CD4-positive, alpha-beta T cell treated with Interleukin-17A for 1 hour (primary cell): ENCODE measurements at places on chromosomes 6 and 20.

- DNase-seq = no peak
Observed at GRCh38 chr20:62555642-62556420, 80.0 kb upstream of the GATA5 start.

- no peak for DNase-seq
Observed at GRCh38 chr6:137856138-137856898, 10.7 kb upstream of the TNFAIP3 start.

DNA sequence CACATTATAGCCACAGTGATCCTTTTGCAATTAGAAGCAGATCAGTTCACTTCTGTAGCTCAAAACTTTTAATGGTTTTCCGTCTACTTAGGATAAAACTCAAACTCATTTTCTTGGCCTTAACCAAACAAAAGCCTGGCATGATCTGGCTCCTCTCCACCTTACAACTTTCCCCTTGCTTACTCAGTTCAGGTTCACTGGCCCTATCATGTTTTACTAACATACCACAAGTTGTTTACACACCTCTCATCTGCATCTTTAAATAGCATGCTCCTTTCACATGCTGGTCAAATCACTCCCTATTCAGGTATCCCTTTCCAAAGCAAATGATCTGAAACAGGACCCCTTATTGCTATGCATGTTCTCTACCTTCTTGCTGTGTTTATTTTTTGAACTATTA lies 191.4 kb upstream of the FAM83B start:
- DNase-seq = no peak

GRCh38 chr20:46661659-46662058 lies 10.4 kb upstream of the SLC13A3 start:
- no peak for DNase-seq

DNA sequence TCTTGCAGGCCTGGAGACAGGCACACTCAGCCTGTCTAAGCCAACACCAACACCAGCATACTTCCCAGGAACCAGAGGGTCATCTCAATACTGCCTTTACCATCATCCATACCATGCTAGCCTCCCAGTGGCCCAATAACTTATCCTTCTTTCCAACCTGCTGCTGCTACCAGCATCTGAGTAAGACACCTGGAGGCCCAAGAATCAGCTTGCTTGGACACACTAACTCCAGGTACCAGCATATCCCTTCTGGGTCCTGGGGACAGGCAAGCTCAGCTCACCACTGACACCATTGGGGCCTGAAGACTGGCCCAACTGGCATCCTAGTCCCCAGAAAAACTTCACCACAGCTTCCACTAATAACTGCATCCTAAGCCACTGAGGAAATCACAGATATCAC lies 205.3 kb downstream of the CD109 start:
- DNase-seq = no peak

- DNase-seq = no peak
Observed at GRCh38 chr6:996271-996852, 303.4 kb upstream of the EXOC2 start.

- no peak for DNase-seq
Observed at GRCh38 chr20:33688938-33689424, 2.8 kb upstream of the E2F1 start.

DNA sequence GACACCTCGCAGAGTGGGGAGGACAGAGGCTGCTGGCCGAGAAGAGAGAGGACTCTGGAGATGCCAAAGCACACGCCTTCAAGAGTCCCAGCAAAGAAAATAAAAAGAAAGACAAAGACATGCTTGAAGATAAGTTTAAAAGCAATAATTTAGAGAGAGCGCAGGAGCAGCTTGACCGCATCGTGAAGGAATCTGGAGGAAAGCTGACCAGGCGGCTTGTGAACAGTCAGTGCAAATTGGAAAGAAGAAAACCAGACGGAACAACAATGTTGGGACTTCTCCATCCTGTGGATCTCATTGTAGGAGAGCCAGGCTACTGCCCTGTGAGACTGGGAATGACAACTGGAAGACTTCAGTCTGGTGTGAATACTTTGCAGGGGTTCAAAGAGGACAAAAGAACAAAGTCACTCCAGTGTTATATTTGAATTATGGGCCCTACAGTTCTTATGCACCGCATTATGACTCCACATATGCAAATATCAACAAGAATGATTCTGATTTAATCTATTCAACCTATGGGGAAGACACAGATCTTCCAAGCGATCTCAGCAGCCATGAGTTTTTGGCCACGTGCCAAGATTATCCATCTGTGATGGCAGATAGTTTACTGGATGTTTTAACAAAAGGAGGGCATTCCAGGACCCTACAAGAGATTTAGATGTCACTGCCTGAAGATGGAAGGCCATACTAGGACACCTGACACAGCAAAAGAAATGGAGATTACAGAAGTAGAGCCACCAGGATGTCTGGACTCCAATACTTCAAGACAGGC lies 52.2 kb downstream of the REV3L start:
- no peak for DNase-seq

DNA sequence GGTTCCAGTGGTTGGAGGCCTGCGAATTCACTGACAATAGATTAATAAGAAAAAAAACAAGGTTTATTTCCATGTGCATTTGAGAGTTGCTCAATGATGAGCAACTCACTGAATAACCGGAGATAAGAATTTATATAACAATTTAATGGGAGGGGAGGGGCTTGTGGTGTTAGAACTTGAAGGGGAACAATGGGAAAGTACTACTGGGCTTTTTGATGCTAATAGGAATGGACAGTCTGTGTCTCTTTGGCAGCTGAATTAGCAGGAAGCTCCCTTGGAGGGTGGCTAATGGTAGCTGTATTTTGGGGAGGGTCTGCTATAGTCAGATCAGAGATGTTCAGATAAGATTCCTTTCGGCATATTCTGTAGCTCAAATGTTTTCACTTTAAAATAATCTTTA lies 62.4 kb upstream of the GMDS start:
- no peak for DNase-seq

DNA sequence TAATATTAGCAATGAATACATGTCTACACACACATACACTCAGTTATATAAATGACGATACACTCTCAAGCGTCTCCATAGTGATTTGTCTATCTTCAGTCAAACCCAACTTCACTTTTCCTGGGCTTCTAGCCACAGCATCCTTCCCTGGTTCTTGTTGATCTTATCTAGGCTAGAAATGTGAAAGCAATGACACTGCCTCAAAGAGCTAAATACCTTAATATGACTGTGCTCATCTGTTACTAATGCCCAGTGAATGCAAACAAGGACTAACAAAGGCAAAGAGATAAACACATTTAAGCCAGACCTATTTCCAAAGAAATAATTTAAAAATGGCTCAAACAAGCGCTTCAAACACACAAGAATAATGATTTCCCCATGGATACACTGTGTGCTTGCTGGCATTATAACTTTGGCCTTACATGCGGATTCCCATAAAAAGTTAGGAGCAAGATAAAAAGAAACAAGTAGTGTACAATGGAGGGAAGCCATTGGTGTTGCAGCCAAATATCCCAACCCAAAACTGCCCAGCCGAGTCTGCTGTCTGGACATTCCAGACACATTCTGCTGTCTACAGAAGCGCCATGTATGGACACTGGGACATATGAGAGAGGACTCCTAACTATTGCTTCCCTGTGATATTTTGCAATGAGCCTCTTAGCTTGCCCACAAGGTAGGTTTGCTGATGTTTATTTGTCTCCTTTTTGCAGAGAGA lies 19.5 kb upstream of the DAAM2 start:
- DNase-seq = no peak

DNA sequence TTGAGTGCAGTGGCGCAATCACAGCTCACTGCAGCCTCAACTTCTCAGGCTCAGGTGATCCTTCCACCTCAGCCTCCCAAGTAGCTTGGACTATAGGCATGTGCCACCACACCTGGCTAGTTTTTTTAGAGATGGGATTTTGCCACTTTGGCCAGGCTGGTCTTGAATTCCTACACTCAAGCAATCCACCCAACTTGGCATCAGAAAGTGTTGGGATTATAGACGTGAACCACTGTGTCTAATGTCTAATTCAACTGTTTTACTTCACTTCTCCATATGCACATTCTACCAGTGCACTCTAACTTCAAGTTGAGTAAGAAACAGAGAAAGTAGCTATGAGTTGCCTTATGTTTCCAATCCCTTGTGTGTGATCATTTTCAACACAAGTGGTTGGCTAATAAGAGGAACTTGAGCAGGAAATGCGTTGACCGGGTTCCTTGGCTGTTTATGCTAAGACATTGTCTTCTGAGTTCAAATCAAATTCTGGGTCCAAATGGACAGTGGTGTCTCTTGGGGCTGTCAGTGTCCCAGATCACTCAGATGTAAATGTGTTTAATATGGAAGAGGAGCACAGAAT lies 23.9 kb downstream of the ZNF337 start:
- no peak for DNase-seq

- no peak for DNase-seq
Observed at GRCh38 chr6:170233286-170234205, 57.3 kb downstream of the DLL1 start.

- DNase-seq = no peak
Observed at GRCh38 chr6:100886076-100886475, 4.9 kb upstream of the ASCC3 start.

DNA sequence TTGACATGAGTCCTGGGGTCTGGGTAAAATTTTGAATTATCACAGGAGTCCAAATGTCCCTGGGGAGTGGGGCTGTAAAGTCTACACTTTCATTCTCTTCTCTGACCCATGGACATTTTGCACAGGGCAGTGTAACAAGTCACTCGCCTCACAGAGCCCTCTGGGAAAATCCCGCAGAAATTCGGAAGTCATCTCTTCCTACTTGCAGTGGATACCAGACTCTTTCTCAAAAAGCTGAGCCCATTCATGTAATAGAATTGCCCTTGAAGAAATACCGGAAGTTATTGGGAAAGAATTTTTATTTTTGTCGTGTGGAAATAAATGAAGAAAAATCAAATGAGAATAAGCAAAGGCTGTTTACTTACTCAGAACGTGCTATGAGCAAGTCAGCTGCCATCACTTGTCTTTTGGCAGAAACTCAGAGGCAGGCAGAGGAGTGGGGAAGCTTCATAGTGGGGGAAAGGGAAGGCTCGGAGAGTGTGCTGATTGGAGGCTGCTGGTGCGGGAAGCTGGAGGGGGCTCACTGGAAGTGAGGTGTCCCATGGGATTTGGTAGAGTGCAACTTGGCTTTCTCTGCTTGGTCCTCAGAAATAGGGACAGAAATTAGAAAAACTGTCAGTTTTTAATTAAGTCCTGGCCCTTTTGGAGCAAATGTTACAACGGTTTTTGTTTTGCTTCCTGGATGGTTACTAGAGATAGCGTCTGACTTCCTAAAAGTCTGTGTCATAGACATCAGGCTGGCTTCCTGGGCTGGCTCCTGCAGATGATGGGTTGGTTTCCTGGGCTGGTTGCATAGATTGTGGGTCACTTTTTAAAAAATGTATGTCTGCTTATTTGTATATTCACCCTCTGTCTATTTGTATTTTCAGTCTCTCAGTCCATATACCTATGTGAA lies 79.8 kb upstream of the EEF1E1 start:
- DNase-seq = no peak

DNA sequence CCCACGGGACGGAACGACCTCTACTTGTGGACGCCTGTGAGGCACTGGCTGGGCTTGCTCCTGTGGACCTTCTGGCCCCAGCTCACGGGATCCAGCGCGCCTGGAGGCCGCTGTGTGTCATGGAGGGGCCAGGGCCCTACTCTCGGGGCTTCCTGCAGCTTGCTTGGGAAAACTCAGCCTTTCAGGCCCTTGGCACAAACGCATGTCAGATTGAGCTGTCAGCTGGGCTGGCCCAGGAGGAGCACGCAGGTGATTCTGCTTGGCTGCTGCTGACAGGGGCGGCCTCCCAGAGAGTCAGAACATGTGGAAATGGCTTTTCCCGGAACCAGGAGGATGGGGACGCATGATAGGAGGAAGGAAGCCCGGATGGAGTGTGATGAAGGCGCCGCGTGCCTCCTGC lies 39.7 kb downstream of the TMEM181 start:
- no peak for DNase-seq

DNA sequence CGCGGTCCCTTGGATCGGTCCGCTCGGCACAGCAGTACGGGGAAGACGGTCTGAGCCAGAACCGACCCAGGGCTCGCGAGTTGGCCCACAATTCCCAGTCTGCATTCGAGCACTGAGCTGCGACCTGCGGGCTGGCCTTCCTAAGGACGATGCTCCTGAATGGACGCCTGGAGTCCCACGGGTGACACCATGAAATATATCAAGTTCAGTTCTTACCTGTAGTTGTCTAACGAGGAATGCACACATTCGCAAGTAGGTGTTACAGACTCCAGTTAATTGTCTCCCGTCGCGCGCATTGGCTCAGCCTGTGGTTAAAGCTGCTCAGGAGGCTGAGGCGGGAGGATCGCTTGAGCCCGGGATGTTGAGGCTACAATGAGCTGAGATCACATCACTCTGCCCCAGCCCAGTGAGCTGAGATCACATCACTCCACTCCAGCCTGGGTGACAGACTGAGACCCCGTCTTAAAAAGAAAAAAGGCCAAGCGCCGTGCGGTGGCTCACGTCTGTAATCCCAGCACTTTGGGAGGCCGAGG lies 802 bp downstream of the PEX7 start:
- no peak for DNase-seq

DNA sequence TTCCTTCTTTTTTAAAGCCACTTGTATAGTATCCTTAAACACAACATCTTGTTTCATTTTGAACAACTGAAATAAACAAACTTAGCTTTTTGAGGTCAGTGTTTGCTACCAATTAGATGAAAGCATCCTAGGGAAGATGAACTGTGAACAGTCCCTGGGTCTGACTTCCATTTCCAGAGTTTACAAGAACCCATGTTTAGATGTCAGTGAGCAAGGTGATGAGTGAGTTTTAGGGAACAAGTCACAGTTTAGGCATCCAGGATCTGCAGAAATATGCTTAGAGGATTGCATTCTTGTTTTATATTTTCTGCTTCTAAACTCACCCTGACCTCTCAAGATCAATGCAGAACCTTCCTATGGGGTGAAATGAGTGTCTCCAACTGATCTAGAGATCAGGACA lies 3.0 kb downstream of the ZC2HC1B start:
- DNase-seq = no peak

- DNase-seq = no peak
Observed at GRCh38 chr20:44211177-44212039, 837 bp upstream of the OSER1 start.

GRCh38 chr6:13098006-13098405 lies 230.3 kb downstream of the TBC1D7 start:
- no peak for DNase-seq

GRCh38 chr6:119162134-119162775 lies 83.8 kb upstream of the FAM184A start:
- no peak for DNase-seq

DNA sequence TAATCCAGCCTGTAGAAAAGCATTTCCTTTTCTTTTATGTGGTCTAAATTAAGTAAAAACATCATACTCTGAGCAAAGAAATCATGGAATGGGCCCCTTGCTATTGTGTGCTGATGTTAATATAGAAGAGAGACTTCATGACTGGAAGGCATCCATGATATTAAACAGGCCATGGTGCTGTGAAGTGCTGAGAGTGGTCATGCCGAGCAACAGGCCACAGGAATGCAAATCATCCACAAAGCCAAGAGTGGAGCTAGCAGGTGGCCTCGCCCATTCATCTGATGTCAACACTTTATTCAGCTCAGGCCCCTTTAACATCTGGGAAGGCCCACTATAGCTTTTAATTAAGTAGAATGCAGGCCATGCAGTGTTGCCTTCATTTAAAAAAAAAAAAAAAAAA lies 115.2 kb upstream of the HMGCLL1 start:
- DNase-seq = no peak

GRCh38 chr20:5128886-5129285 lies 2.1 kb downstream of the CDS2 start:
- no peak for DNase-seq
